HCT116 (cell line): ENCODE measurements at places on chromosomes 5 and 9.
A peak's percentile ranks its signal among the peaks of the same experiment; 100 is the strongest.

- DNase-seq, result peak; percentile 22
Measured at GRCh38 chr9:116149844-116150243, 3.7 kb upstream of the PAPPA start.

DNA sequence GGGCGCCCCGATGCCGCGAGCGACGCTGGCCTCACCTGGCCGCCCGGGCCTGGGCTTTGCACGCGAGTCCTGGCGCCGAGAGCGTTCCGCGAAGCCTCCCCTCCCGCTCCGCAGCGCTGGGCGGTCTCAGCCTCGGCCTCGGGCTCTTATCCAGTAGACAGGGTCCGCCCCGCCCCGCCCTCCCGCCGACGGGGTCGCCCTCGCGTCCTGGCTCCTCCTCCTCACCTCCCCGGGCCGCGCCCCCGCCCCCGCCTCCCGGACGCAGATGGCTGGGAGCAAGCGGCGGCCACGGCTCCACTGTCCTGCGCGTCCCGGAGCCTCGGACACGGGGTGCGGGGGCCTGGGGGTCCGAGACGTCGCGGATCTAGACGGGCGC lies at the start of gene SLC6A3:
TSS of gene SLC6A3 (minus strand) at position 128 of the 376 bp plus-strand sequence. CDS start 2,243 bp downstream, outside the sequence.
- DNase-seq, result no peak

- no peak for DNase-seq
Measured at GRCh38 chr5:131536850-131537448, 98.1 kb downstream of the RAPGEF6 start.

DNA sequence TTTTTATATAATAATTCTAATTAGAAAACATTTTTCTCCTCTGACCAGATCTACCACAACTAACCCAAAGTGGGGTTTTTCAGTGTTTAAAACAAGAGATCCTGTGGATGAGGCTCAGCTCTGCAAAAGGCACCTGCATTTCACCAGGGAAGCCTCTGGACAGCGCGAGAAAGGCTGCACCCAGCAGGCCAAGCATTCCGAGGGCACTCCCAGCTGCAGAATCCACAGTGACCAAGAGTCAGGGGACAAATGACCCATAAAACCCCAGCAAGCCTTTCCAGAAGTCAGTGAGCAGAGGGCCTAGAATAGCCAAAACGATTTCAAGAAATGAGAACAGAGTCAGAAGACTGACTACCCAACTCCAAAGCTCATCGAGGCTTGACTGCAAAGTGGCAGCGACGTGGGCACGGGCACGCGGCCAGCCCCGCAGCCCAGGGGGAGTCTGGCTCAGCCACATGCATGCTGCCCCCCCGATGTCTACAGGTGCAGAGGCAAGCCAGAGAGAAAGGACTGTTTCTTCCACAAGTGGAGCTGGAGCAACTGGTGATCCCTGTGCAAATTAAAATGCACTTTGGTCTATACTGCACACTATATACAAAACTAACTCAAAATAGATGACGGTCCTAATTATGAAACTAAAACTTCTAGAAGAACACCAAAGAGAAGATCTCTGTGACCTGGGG lies 26.2 kb downstream of the TPPP start:
- DNase-seq, result no peak

DNA sequence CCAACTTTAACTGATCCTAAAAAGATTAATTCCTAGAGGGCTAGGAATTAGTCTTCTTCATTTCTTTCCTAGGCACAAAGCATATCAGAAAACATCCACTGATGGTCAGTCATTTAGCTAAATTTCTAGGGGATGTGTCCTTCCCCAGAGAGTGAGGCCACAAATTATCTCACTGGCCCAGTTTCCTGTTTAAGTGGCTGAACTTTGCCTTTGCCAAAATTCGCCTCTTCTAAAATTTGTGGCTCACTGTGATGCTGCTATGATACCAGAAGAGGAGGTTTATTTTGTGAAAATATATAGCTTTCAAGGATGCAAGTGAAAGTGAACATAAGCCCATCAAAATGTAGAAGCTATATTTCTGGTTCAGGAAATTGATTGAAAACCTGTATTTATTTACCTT lies 98.1 kb upstream of the FER start:
- no peak for DNase-seq

GRCh38 chr9:133591985-133592384 lies 17.2 kb downstream of the FAM163B start:
- no peak for DNase-seq

DNA sequence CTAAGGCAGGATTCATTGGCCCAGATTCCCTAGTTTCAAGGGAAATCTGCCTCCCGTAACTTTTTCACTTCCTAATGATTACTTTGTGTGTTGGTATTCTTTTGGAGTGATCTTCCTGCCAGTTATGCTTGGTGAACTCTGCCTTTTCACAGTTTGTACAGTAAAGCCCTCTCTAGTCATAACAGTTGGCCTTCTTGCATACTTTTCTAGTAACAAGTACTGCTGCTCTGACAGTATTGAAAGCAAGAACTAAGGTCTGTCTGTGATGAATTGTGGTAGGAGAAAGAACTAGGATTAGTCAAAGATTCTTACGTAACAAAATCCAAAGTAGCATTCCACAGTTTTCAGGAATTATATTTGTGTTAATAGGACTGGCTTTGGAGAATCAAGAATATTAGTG lies 1457.2 kb upstream of the WWC1 start:
- no peak for DNase-seq

GRCh38 chr5:31888564-31888963 lies 249.6 kb downstream of the PDZD2 start:
- DNase-seq, result no peak

GRCh38 chr5:157624144-157624543 lies 28.1 kb downstream of the SOX30 start:
- no peak for DNase-seq

DNA sequence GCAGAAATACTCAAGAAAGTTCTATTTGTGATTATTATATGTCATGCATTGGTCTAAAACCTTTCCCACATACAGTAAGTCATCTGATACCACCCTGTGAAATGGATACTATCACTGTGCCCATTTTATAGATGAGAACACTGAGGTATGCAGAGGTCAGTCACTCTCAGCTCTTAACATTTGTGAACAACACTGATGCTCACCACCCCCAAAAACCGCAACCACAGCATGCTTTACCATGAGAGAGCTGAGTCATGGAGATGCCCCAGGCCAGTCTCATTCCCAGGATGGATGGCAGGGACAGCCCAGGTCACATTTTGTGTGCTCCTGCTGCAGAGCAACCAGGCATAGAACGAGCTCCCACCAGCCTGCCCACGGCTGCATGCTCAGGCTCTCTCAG lies 53.5 kb upstream of the IRX1 start:
- DNase-seq, result no peak

GRCh38 chr5:16756692-16757091 lies 139.9 kb upstream of the RETREG1 start:
- DNase-seq, result no peak

- no peak for DNase-seq
Measured at GRCh38 chr9:13575558-13575957, 296.1 kb upstream of the MPDZ start.

DNA sequence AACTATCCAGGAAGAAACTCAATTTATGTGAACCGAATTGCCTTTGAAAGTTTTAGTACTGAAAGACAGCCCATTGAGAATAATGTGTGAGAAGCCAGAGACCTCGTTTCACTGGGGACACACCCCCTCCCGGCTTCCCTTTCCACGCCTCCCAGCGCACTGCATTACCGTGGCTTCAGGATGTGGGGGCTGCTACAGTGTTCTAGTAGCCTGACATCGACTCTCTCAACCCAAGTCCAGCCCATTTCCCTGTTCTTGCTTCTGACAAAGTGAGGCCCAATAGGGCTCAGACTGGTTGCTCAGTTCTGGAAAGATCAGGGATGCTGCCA lies 3.5 kb downstream of the PAX5 start:
- DNase-seq, result no peak

GRCh38 chr5:128199611-128200010 lies 116.0 kb downstream of the SLC12A2 start:
- no peak for DNase-seq

DNA sequence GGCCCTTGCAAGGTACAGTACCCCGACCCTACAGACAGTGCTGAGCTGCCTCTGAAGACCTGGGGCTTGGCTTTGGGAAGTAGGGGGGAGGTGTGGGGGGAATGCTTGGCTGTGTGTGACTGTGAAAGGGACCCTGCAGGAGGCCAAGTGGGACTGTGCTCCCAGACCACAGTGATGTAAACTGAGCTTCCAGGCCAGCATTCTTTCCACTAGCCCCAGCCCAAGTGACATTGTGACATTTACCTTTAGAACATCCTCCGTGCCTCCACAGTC lies 31.2 kb downstream of the HMCN2 start:
- DNase-seq, result no peak

DNA sequence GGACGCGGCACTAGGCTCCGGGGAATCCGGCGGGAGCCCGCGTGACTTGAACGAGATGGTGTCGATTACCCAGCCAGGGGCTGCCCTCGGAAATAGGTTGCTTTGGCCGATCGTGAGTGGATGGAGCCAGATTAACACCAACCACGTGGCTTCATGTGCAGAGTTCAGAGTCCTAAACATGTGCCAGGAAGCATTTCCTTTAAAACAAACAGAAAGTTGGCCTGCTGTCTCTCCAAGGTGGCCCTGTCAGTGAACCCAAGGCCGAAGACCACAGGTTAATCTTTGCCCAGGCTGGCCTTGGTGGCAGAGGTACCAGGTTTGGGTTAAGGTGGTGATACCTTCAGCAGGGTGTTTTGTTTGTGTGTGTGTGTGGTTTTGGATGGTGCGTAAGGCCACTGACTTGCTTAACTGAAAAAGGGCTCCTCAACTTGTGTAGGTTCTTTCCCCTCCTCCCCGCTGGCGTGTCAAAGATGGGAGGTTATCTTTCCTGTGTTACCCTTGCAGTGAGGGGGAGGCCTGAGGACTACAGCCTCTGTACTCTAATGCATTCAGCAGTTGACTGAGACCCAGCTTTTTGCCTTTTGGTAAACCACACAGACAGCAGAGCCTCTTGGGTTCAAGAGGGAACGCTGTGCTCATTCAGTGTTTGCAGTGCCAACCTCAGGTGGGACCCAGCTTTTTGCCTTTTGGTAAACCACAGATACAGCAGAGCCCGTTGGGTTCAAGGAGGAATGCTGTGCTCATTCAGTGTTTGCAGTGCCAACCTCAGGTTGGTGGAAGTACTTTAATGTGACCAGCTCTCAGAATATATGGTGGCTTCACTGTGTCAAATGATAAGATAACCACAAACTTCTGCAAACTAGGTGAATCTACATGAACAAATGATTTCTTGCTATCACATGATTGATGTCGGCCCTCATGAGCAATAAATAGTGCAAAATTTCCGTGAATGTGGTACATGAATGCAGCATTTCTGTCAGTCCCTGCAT lies 1.4 kb downstream of the IQGAP2 start:
- no peak for DNase-seq

GRCh38 chr5:124050120-124050770 lies 538.3 kb downstream of the CSNK1G3 start:
- no peak for DNase-seq

DNA sequence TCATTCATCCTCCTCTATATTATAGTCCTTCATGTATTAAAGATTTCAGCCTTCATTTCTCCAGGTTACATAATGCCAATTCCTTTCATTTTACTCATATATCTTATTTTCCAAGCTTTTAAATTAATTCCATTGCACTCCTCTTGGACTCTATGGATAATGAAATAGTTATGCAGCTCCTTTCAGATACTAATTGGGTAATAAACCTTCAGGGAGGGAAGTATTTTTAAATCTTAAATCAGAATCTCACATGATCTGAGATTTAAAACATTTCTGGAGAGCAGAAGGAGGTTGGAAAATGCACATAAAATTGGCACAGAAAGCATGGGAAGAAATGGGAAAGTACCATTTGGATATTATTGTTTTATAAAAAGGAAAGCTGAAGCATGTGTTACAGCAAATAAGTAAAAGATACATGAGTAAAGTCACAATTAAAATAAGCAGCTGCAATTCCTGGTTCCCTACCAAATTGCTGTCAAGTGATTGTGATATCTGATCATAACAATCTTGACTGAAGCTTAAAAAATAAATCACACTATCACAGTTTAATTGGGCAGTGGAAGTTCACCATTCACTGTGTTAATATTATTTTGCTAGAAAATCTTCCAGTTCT lies 257.9 kb upstream of the NREP start:
- DNase-seq, result no peak

- DNase-seq, result no peak
Measured at GRCh38 chr9:22265534-22265933, 181.1 kb upstream of the DMRTA1 start.

DNA sequence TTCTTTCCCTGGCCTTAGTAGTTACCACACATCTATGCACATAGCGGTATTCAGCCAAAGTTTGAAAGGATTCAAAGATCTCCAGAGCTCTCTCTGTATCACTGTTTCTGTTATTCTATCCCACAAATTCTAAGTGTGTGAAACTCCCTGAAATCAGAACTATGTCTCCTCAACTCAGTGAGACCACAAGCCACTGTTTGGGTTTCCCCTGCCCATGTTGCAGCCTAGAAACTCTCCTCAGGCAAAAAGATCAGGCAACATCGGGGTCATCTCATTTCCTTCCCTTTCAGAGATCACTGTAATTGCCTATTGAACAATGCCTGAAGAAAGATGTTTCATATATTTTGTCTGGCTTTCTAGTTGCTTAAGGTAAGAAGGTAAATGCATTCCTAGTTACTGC lies 135.6 kb downstream of the TMC1 start:
- no peak for DNase-seq

GRCh38 chr5:170532935-170533334 lies 29.1 kb downstream of the KCNIP1 start:
- DNase-seq, result no peak

GRCh38 chr5:77869116-77869798 lies 93.1 kb upstream of the TBCA start:
- no peak for DNase-seq

GRCh38 chr5:171952021-171952420 lies 54.4 kb downstream of the FBXW11 start:
- DNase-seq, result no peak

DNA sequence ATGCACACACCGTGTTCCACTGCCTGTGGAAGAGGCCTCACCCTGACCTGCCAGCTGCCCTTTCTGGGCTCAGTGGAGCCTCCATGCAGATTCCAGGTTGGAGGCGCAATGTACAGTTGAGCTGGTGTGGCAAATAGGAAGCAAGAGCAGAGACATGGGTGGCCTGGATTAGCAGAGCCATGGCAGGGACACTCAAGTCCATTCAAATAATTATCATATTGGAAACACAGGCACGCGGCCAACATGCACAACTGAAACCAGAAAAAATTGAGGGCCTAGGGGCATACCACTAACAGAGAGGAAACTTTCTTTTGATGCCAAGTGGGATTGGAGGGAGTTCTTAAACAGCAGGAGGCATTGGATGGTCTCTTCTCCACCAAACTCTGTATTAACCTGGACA lies 35.8 kb downstream of the OTULINL start:
- DNase-seq, result no peak

- no peak for DNase-seq
Measured at GRCh38 chr5:131329286-131329560, 65.4 kb downstream of the CDC42SE2 start.

DNA sequence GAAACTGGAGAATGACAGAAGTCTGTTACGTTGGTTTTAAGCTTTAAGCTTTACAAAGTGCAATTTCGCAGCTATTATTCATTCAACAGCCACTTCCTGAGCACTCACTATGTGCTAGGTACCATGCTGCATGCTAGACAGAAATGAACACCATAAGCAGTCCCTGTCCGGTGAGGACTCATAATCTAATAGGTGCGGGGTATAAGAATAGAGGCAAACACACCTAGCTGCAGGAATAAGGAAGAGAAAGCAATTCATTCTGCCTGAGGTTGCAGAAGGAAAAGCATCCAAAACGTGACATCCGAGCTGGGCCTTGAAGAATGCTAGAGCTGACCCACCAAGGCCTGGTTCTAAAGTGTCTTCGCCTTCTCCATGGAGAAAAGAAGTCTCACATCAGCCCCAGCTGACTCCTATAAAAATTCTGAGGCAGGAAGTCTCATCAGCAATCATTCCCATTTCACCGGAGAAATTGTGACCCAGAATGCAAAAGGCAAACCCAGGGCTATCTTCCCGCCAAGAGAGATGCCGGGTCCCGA lies 542 bp downstream of the FKBP15 start:
- DNase-seq, result no peak
